ENCODE measurements at places on chromosomes 7 and 10.

- DNase-seq = no peak
These were observed 8.8 kb upstream of the ZCCHC24 start for GRCh38 chr10:79454259-79454658.

DNA sequence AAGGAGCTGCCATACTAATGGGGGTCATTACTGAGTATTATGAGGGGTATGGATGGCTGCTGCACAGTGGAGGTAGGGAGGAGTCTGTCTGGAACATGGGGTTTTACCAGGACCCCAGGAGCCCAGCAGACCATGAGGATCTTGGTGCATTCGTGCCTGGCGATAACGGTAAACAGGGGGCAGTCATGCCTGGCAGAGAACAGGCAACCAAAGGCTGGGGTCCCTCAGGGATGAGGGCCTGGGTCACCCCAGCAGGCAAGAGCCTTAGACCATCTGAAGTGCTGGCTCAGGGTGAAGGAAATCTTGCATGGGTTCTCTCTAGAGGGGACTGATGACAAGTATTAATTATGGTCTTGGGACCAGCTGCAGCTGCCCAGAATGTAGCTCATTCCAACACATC is 46.1 kb downstream of the MYL10 start:
- DNase-seq = no peak

GRCh38 chr7:153524070-153524601 is 528.1 kb upstream of the DPP6 start:
- no peak for DNase-seq

GRCh38 chr7:107404740-107405537 is 64.9 kb upstream of the GPR22 start:
- DNase-seq = no peak

DNA sequence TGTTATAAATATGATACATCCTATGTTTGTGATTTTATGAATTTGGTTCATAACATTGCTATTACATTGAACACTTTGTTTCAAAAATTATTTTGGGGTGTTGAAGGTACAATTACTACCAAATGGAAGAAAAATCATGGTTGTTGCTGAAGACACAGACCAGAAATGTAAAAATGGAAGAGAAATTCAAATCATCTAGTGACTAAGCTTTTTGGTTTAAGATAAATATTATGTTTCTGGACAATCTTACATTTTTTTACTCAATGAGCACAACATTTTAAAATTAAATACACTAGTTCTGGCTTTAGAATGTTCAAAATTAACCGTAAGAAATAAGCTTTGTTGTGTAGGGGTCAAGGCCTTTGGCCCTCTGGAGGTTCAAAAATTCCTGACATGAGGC is 82.7 kb downstream of the GNAT3 start:
- DNase-seq = no peak

GRCh38 chr7:140126435-140127034 is 50.2 kb downstream of the KDM7A start:
- DNase-seq = no peak

DNA sequence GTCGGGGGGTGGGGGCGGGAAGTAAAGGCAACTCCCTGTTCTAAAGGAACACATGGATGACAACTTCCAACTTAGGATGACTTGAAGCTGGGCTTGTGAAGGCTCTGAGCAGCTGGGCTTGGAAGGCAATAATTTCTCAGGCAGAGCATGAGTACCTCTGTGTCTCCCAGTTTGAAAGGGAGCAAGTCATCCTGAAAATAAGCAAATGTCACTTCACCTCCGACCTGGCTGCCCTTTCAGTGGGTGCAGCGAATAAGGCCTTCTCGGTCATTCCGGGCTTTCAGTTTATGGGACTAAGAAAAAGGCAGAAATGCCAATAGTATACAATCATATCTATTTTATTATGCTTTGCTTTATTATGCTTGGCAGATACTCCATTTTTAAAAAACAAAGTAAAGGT is 15.3 kb upstream of the ADAMTS14 start:
- no peak for DNase-seq

DNA sequence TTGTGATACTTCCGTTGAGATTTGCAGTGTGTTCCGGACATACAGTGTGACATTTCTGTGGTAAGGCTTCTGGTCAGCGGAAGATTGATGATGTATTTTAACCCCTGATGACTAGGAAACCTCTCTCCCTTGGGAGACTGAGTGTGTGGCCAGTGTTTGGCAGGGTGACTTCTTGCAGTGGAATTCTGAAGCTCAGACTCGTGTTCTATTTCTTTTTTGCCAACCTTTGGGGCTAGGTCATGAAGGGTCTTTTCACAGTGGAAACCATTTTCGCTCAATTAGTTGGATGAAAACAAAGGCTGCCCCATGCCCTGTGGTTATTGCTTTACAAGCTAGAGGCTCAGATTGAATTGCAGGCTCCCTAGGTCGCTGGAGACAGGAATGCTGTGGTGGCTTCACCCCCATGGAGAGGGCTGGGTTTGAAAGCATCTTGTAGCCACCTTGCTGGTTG is 288.9 kb downstream of the BBS9 start:
- DNase-seq = no peak

DNA sequence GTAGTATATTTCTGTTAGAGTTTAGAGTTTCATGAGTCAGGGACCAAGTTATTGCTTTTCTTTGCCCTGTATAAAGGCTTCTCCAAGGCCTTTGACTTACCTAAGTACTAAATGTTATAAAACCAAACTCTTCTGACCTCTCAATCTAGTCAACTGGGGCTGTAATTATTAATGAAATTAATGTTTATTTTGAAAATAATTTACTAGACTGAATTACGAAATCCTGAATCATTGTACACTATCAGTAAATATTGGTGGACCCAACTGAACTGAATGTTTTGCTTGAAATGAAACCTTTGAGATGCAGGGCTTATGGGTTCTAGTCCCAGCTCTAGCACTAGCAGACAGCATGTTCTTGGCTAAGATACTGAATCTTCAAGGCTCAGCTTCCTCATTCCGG is 1.7 kb upstream of the CYP2C9 start:
- DNase-seq = no peak

DNA sequence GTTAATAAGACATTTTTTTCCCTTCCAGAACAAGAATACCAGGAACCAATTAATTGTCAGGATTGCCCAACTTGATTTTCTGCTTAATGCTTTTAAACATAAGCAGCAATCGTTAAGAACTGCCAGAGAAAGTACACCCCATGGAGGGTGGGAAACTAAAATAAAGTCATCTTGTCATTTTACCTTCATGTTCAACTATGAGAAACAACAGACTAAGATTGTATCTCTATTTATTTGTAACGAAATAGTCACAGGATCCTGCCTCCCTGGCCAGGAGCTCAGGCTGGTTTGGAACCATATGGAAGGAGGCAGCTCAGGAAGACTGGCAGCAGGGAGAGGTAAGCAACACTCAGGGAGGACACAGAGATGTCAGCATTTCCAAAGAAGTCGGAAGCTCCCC is 129.6 kb downstream of the TNS3 start:
- DNase-seq = no peak
